ENCODE measurements at places on chromosomes 6 and 20.

- no peak for DNase-seq
Measured at GRCh38 chr20:56211051-56211450, 37.5 kb upstream of the MC3R start.

- no peak for DNase-seq
Measured at GRCh38 chr6:89243331-89243629, 26.1 kb upstream of the GABRR1 start.

DNA sequence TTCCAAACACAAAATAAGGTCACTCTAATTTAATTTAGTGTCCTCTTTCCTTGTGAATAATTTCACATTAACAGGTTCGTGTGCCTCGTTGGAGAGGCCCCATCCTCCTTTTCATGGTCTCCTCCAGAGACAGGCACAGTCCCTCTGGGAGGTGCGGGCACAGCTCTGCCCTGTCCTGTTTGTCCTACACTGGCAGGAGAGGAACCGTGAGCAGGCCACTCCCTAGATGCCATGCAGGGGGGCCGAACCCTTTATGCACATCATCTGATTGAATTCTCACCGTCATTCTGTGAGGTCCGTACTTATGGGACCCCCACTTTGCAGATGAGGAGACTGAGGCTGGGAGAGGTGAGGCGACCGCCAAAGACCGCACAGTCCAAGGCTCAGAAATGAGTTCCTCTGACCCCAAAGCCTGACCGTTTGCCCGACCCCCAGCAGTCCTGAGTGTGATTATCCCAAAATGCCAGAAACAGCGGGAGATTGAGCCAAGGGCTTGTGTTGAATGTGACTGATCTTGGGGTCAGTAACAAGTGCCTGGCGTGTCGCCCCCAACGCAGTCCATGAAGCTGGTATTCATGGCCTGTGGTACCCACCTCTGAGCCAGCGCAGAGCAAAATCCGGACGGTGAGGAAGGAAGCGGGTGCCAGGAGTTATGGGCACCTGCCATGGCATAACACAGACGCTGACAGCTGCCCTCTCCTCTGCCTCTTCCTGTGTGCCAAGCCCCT is 43.5 kb downstream of the PMEPA1 start:
- DNase-seq, result no peak

GRCh38 chr6:30686009-30686907 is at the start of gene PPP1R18:
TSS of gene PPP1R18 (minus strand) at chr6:30686645. CDS start at chr6:30686018, 627 bp downstream.
- DNase-seq, result peak; percentile 88

DNA sequence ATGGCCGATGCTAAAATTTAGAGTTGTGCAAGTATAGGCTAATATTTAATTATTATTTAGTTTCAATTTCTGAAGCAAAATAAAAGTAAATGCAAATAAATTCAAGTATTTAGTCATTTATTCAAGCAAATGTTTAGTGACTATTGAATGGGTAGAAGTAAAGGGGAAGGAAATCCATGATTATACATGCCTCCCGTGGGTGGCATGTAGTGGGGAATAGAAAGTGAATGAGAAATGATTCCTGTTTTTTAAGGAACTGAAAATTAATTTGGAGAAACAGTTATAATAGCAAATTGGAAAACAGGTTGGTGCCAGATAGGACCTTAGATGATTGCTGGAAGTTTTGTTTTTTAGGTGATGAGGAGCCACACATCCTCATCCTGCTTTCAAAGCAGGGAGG is 35.4 kb downstream of the FAM229B start:
- DNase-seq, result no peak

GRCh38 chr20:24097506-24098245 is 109.1 kb upstream of the GGTLC1 start:
- DNase-seq, result no peak

DNA sequence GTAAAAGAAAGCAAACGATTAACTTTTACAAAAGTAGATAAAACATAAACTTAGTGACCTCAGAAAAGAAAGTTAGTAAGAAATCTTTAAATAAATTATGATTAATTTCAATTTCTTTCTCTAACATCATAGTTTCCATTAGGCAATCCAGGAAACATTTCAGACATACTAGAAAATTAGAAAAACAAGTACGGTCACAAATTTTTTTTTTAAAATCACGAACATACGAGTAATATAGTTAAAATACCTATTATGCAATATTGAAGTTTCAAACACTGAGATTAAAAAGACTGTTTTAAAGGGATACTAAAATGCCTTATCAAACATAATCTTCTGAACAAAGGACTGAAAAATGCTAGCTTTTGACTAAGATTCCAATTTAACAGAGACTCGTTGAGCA is 26.2 kb downstream of the NOL7 start:
- DNase-seq, result no peak

- no peak for DNase-seq
Measured at GRCh38 chr6:47084610-47085009, 42.5 kb upstream of the ADGRF1 start.

DNA sequence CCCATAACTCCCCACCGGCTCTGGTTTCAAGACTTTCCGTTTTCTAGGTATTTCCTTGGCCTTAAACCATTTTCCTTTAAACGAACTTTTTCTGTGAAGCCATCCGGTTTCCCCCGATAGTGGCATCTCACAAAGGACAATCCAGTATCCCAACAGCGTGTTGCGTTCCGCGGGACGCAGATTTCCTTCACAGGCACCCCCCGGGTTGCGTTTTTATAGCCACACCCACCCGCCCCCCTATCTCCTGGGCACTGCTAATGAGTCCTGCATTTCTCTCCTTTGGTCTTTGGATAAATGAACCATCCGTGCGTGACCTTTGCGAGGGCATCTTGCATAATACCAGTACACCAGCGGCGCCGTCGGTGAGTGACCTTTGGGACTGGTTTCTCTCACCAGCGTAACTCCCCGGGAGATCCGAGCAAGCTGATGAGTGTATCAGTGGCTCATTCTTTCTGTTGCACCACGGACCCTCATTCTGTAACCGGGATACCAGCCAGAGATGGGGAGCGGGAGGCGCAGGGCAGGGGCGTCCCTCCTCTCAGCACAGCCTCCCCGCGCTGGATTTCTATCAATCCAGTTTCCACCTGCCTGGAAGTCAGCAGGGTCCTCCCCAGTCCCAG is 586 bp upstream of the NQO2 start:
- DNase-seq, result no peak

GRCh38 chr6:140932909-140933308 is 1199.8 kb upstream of the GJE1 start:
- DNase-seq, result no peak

GRCh38 chr6:96621983-96622382 is 59.1 kb downstream of the FHL5 start:
- DNase-seq, result no peak

GRCh38 chr6:7155871-7156579 is 48.3 kb downstream of the RREB1 start:
- no peak for DNase-seq

- no peak for DNase-seq
Measured at GRCh38 chr6:105925706-105926105, 160.4 kb upstream of the PRDM1 start.

- DNase-seq, result peak; percentile 33
Measured at GRCh38 chr6:52253494-52253893, 9.2 kb upstream of the IL17F start.

- no peak for DNase-seq
Measured at GRCh38 chr6:70375882-70376281, 37.4 kb upstream of the FAM135A start.

DNA sequence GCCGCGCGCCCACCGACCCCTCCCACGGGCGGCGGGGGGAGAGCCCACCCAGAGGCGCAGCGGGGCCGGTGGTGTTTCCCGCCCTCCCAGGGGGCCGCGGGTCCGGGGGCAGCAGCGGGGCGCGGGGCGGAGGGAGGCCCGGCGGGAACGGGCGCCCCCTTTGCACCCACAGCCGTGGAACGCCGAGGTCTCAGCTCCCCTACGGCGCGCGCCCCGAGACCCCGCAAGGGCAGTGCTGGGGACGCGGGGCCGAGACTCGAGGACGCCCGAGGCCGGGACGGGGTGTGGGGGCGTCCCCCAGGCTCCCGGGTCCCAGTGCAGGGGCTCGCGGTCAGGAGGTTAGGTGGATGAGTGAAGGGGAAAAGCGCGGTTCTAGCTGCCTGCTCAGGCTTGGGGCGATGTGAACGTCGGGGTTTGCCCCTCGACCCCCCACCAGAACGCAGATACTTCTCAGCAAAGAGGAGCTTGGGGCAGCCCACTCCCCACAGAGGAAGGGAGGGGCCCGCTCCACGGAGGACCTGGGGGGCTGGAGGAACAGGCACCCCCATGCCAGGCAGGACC is 65.5 kb upstream of the BHLHE23 start:
- no peak for DNase-seq

GRCh38 chr6:79548304-79548703 is 11.1 kb upstream of the LCA5 start:
- DNase-seq, result no peak

DNA sequence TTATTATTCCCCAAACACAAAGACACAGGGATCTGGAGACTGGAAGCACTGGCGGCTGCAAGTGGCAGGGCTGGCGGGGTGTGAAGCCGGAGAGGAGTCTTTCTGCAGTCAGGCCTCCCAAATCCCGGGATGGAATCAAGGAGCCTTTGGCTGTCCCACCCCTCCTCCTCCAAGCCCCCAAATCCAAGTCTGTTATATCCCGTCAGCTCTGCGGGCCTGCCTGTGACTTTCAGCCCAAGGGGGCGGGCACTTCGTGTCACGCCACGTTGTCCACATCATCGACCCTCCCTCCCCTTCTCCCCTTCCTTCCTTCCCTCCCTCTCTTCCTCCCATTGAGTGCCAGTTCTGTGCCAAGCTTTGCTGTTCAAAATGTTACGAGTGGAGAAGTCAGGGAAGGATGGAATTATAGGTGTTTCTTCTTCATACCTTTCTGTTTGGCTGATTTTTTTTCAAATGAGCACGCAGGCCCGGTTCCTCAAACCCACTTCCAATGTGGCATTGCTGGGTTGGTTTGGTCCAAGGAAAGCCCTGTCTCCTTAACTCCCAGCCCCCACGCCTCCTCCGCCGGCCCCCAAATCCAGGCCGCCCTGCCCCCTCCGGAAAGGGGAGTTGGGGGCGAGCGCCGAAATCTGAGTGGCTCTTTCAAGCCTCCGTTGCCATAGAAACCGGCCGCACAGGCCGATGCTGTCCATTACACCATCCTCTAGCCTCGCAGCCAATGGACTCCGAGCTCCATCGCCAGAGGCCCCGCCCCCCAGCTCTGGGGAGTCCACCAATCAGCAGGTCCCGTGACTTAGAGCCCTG is 12.7 kb downstream of the ZCCHC3 start:
- peak; percentile 79 for DNase-seq

DNA sequence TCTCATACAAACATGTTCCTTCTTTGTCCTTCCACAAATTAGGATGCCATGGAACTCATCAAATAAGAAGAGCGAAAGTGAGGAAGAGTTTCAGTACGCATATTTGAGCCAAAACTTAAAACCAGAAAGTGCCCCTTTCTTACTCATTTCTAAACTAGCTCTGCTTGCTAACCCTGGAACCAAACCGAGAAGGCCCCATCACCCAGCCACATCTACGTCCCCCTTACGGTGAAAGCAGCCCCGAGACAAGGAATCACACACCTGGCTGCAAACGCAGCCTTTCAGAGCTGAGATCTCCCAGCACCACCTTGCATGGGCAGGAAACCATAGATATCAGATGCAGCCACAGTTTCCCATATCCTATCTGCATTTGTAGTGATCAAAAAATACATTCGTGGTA is 28.5 kb downstream of the TRERF1 start:
- DNase-seq, result peak; percentile 33

DNA sequence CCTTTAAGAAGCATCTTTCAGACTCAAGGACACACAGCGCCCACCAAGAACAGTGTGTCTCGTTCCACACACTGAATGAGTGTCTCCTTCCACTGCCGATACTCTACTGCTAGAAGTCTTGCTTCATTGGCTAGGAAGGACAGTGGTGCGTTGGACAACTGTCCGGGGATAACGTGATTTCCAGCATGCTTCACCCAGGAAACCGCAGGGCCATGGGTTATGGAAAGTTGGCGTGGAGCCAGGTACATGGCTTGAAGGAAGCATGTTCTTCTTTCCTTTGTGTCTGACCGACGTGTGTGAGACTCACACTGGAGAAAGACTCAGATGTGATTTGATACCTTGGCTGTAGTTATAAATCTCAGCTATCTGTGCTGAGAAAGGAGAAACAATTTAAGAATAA is 73.2 kb downstream of the SMOC2 start:
- no peak for DNase-seq

- DNase-seq, result no peak
Measured at GRCh38 chr20:63351811-63352591, 9.1 kb downstream of the CHRNA4 start.

GRCh38 chr6:31249184-31249583 is 22.7 kb downstream of the HLA-C start:
- no peak for DNase-seq

- no peak for DNase-seq
Measured at GRCh38 chr20:1651268-1652058, 6.1 kb downstream of the SIRPG start.

DNA sequence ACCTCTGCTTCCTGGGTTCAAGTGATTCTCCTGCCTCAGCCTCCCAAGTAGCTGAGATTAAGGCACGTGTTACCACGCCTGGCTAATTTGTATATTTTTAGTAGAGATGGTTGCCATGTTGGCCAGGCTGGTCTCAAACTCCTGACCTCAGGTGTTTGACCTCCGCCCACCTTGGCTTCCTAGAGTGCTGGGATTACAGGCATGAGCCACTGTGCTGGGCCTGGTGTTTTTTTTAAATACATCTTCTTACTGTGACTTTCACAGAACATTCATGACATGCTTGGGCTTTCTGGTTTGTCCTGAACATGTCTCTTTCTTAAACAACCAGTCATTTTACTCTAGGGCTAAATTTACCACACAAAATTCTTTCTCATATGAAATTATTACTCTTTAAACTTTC is 34.7 kb upstream of the FAM8A1 start:
- no peak for DNase-seq

GRCh38 chr20:41110930-41111577 is 26.3 kb upstream of the PLCG1 start:
- DNase-seq, result no peak
